ENCODE measurements at places on chromosomes 7 and 10.

DNA sequence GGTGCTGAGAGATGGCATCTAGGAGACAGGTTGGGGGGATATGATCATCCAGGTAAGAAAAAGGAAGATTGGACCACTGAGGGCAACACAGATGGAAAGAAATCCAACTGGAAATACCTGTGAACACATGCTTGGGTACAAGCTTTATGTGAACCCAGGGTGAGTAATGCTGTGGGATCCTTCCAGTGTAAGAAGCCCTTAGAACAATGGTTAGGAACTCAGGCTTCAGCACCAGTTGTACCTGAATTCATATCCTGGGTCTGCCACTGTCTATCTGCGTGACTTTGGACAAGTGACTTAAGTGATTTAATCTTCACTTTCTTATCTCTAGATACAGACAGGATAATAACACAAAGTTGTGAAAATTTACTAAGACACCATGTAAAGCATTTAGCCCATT, 131.0 kb downstream of the ST7 start:
- H3K27me3 ChIP-seq, result no peaks in the 10 kb centered on the region
- no peak overlapping the region for H3K4me3 ChIP-seq
- no peaks in the 10 kb centered on the region for H3K36me3 ChIP-seq
- no peak for DNase-seq
- peaks cover 54% of the 10 kb centered on the region for H3K4me1 ChIP-seq

GRCh38 chr10:29774475-29774874, 139.7 kb upstream of the SVIL start:
- H3K4me3 ChIP-seq, result no peak overlapping the region
- DNase-seq, result no peak
- no peaks in the 10 kb centered on the region for H3K4me1 ChIP-seq
- no peaks in the 10 kb centered on the region for H3K36me3 ChIP-seq

- no peaks in the 10 kb centered on the region for H3K36me3 ChIP-seq
- no peak overlapping the region for H3K4me3 ChIP-seq
- DNase-seq, result no peak
- no peak overlapping the region for H3K27ac ChIP-seq
Measured at GRCh38 chr10:75616076-75616475, 184.7 kb downstream of the LRMDA start.

DNA sequence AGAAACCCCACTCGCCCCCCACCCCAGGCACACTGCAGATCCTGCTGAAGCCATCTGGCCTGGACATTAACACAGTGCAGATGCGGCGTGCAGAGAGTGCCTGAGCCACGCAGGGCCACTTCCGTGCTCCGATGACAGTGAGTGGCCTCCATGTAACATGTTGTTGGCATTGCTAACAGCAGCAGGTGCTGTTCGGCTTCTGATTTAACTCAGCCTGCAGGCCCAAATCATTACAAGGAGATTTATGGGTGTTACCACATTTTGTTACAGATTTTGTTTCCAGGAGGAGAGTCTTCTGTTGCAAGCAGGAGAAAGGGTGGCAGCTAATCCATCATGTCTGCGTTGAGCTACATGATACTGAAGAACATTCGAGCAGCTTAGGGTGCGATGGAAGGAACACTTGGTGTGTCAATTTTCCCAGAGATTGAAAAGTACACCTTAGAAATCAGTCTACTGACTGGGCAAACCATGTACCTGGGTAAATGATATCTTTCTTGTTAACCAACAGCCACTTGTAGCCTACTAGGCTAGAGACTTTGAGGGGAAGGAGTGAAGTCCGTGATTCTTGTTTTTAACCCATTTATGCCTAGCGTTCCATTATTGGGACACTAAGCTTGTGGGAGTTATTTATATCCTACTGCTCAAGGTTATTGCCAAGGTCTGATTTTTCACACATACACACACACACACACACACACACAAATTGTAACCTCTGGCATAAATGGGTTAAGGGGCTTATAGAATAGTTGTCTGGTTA, 90.0 kb downstream of the JCAD start:
- no peak overlapping the region for H3K27ac ChIP-seq
- no peak for DNase-seq
- H3K4me1 ChIP-seq, result peaks cover 5% of the 10 kb centered on the region

GRCh38 chr10:124508907-124509454, 47.4 kb downstream of the LHPP start:
- H3K27ac ChIP-seq, result no peak overlapping the region
- DNase-seq, result no peak
- H3K4me1 ChIP-seq, result no peaks in the 10 kb centered on the region
- no peak overlapping the region for H3K4me3 ChIP-seq
- H3K36me3 ChIP-seq, result no peaks in the 10 kb centered on the region

GRCh38 chr7:143373255-143373794, 7.8 kb upstream of the ZYX start:
- no peak overlapping the region for H3K4me3 ChIP-seq
- H3K27me3 ChIP-seq, result peaks cover 14% of the 10 kb centered on the region
- H3K36me3 ChIP-seq, result no peaks in the 10 kb centered on the region
- no peak for DNase-seq
